ENCODE measurements at places on chromosomes 12 and 14.

GRCh38 chr12:95622879-95623278 is 71.6 kb upstream of the USP44 start:
- no peak for DNase-seq

DNA sequence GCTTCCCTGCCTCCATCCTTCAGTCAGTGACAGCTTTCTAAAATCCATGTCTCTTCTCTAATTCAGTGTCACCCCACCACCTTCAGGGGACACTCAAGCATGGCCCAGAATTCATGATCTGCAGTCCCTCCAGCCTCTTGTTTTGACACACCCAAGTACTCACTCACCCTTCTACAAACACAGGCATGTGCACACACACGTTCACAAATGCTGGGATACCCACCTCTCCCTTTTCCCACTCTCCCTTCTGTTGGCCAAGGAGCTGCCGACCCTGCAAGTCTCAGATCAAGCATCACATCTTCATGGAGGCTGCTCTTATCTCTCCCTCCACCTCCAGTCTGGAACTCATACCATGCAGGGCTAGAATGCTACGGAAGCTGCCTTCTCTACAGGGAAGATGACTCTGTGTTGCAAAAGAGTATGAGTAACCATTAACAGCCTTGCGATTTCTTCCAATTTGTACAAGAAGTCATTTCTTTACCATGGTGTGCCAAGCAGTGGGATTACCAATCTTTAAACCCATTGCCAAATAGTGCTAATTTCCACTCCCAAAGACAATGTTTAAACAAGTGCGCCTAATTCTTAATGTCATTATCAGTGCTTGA is 196.1 kb downstream of the BCL11B start:
- DNase-seq: no peak

DNA sequence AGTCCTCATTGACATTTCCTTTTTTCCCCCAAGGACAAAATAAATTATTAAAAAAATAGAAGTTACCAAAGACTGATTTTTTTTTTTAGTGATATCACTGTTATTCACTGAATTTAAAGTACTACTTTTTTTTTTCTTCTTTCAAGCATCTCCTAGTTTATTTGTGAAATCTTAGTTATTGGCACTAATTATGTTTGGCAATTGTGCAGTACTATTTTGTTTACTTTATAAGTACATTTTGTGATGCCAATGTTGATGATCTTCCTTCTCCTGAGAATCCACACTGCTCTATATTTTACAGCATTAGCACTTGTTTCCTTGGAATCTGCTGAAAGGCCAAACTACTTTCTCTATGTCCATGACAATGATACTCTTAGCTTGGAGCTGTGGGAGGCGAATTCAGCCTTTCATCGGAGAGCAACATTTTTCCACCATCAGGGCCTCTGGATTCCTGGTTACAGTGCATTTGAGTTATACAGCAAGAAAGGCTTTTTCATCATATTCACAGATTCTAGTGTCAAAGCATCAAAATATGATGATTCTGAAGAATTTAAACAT is 123.8 kb upstream of the PTPRQ start:
- DNase-seq: no peak

- peak; percentile 4 for DNase-seq
Observed at GRCh38 chr12:88802096-88802706, 221.9 kb upstream of the KITLG start.

DNA sequence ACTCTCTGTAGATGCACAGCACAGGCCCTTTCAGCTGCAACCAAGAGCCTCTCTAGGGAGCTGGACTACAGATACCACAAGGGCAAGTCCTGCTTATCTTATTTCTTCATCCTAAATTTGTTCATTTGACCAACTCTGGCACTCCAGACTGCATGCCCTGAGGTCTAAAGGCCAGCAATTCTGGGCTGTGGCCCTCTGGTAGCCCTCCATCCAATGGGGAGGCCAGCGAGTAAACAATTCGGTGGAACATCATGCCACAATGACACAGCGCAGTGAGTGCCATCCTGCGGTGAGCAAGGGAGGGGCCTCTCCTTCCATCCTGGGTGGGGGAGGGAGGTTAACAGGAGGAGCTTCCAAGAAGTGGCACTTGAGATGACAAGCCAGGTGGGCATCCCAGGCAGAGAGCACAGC is 652 bp upstream of the SELPLG start:
- no peak for DNase-seq

GRCh38 chr14:81434230-81434629 is 34.1 kb upstream of the STON2 start:
- no peak for DNase-seq

GRCh38 chr12:120403869-120404268 is 34.0 kb upstream of the COX6A1 start:
- DNase-seq: no peak

DNA sequence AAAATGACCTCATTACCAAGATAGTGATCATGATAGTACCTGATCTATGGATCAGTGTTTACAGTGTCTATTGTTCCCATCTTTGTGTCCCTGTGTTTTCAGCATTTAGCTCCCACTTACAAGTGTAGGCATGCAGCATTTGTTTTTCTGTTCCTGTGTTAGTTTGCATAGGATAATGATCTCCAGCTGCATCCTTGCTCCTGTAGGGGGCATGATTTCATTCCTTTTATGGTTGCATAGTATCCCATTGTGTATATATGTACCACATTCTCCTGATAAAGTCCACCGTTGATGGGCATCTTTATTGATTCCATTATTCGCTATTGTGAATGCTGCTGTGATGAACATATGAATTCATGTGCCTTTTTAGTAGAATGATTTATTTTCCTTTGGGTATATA is 215.4 kb upstream of the NAV3 start:
- peak; percentile 39 for DNase-seq

DNA sequence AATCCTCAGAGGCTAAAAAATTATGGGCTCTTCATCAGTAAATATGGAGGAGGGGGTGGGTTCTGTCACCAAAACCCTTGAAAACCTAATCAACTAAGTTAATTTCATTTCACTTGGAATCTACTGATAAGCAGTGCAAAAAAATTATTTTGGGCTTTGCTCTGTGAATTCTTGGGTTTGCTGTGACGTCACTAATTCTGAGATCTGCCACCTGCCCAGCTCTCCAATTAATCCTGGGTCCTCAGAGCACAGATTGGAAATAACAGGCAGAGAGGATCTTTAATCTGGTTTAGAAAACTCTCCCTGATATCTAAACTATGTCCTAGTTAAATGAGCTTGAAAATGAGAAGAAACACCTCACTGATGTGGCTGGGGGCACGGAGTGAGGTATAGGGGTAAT is 903.2 kb downstream of the AACS start:
- no peak for DNase-seq

DNA sequence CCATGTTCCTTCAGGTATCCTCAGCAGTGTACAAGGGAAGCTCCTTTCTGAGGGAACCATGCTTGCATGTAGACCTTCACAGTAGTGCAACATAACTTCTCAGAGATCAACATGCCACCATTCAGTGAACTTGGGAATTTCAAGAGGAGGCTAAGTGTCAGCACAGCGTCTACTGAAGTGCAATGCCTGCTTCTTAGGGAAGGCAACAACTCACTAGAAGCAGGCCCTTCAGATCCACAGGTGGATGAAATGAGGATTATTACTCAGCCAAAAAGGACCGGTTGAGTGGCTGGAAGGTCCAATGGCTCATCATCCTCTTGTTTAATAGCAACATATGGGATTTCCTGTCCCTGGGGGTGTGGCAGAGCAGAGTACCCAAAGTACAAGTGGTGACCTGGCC is 18.7 kb downstream of the RNASE10 start:
- DNase-seq: no peak

DNA sequence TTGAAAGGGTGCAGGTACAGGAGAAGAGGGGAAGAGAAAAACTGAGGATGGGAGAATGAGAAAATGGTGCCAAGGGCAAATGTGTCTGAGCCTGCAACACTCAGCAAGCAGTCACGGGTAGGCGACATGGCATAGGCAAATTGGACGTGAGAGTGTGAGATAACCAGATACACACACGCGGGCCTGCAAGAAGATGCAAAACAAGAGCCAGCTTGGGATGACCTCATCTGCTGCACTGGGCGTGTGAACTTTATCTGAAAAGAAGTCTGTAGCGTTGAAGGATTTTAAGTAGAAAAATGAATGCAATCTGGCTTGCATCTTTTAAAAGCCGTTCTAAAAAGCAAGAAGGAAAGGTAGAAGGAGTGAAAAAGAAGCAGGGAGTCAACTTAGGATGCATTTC is 160.4 kb downstream of the NTF3 start:
- no peak for DNase-seq

DNA sequence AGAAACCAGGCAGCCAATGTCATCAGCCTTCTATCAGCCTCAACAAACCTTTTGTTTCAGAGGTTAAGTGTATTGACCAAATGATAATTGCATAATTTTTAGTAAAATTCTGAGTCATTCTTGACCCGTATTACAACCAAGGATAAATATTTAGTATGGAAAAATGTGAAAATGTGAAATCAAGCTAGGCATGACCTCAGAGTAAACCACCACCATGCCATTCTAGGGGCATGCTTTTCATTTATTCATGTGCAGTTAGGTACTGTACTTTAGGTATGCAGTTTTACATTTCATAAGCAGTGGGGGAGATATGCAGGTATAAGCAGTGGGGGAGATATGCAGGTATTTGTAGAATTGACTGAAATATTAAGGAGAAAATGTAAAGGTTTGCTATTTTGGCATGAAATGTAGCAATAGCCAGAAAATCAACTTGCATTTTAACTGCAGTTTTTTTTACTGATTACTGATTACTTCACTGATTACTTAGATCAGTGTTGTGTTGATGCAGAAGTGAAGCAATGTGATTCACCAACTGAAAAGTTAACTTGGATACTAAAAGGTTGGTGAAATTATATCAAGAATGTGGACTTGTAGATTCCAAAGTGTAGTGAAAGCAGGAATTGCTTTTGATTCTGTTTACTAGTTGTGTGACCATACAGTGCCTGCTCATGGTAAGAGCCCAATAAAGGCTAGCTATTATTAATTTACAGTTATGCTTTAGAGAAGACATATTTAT is 184.2 kb downstream of the ESR2 start:
- no peak for DNase-seq

GRCh38 chr12:124632519-124632984 is 65.1 kb upstream of the NCOR2 start:
- DNase-seq: no peak

DNA sequence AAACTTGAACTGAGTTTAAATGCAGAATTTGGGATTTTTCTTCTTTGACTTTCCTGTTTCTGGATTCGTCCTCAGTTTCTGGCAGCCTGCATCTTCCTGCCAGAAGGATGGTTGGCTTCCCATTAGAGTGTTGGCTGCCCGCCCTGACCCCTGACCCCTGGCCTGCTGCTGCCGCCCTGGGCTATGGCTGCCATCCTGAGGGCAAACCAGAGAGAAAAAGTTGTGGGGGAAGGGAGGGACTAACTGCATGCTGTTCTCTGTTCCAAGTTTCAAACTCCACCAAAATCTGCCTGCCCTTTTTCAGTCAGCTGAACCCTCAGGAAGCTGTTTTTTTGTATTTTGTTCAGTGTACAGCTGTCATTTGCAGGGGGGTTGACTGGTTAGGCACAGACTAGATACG is 48.4 kb downstream of the FNTB start:
- no peak for DNase-seq

- no peak for DNase-seq
Observed at GRCh38 chr12:69834576-69834975, 9.5 kb downstream of the MYRFL start.

DNA sequence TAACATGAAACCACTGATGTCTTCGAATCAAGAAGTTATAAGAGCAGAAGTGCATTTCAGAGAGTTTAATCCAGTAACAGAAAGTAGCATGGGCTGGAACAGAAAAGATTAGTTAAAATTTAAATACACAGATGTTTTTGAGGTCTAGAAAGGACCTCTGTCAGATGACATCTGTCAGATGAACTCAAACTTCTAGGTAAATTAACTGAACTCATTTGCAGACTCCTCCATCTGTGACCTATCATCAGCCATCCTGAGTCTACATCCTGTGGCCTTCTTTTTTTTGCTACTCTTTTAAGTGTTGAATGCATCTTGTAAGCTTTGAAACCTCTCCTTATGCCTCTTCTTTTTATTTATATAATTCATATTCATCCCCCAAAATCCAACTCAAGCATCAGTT is 53.3 kb downstream of the C2CD5 start:
- no peak for DNase-seq

DNA sequence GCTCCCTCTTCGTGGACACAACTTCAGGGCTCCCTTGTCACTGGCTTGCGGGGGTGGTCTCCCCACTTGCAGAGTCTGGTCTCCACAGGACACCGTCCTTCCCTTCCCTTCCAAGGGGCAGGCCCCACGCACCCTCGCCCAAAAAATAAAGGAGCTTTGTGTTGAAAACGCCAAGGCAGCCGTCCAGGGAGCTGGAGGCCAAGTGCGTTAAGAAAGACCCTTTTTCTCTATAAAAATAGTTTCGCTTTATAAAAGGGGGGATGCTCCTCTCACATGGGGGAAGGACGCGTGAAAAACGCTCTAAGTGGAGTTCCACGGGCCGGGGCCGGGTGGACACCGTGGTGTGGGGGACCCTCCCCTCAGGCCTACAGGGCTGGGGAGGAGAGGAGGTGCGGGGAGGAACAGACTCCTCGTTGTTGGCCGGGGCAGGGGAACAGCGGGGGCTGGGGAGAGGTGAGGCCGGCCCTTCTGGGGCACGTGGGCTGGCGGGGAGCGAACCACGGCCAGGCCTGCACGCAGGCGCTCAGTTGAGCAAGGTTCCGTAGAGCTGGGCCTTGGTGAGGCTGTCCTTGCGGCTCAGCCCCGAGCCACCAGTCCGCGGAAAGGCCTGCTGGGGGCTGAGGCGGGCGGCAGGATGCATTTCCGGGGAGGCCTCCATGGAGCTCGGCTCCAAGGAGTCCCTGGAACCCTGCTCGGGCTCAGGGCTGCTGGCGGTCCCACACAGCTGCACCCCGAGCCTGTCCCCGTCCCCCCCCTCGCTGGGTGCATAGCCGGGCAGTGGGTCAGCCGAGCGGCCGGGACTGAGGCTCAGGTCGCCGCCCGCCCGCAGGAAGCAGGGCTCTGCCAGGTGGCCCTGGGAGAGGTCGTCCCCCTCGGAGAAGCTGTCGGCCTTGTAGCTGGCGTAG is 49.5 kb downstream of the BEGAIN start:
- DNase-seq: no peak

- no peak for DNase-seq
Observed at GRCh38 chr12:77345336-77345735, 280.0 kb upstream of the E2F7 start.

All from brain microvascular endothelial cell (primary cell).